ENCODE measurements at places on chromosomes 11 and 22. TPM values are rescaled to one million over a fixed set of nuclear protein-coding genes. Genes with fewer than 3 reads are reported as not detected.
A peak's percentile ranks its signal among the peaks of the same experiment; 100 is the strongest.

Gene TMEM191C
- total RNA-seq = 0.31 TPM

Gene ROBO3
- total RNA-seq = 16.7 TPM

Gene PACS1
- 42.8 TPM for total RNA-seq

Gene KRTAP5-1
- total RNA-seq = not detected

DNA sequence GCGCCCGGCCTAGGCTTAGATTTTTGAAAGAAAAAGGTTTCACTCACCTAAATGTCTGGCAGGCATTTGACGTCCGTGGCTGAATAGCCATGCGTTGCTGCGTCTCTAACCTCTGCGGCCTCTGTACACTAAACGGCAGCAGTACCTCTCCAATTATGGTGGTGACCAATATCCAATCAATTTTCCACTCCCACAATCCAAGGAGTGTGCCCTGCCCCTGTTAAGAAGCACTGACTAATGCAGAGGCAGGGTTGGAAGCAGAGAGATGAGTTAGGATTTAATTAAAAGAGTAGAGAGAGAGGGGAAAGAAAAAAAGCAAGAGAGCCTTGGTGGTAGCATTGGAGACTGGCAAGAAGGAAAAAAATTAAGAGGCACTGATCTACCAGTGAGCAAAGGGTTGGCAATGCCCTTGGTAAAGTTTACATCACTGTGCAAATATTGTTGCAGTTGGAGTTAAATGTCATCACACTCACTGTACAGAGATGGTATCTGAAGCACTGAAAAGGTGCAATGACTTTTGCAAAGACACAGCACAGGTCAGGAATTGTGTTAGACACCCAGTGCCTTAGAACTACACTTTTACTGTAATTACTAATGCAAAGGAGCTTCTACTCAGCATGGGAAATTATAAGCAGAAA is 526.7 kb downstream of the NTM start:
- H3K4me1 ChIP-seq = peaks cover 7% of the 10 kb centered on the region
- no peak for DNase-seq
- no peaks in the 10 kb centered on the region for H3K27me3 ChIP-seq

- H3K27me3 ChIP-seq = no peaks in the 10 kb centered on the region
- H3K36me3 ChIP-seq = no peaks in the 10 kb centered on the region
- DNase-seq = no peak
- no peak overlapping the region for H3K27ac ChIP-seq
- H3K4me3 ChIP-seq = no peak overlapping the region
- H3K4me1 ChIP-seq = no peaks in the 10 kb centered on the region
Observed at GRCh38 chr11:14390669-14391068, 31.7 kb upstream of the RRAS2 start.

- H3K27ac ChIP-seq = no peak overlapping the region
- H3K36me3 ChIP-seq = no peaks in the 10 kb centered on the region
- DNase-seq = no peak
- peaks cover 5% of the 10 kb centered on the region for H3K4me1 ChIP-seq
- no peak overlapping the region for H3K4me3 ChIP-seq
Observed at GRCh38 chr11:11348303-11348702, 4.7 kb downstream of the CSNK2A3 start.

- no peaks in the 10 kb centered on the region for H3K4me1 ChIP-seq
- H3K4me3 ChIP-seq = no peak overlapping the region
- no peak overlapping the region for H3K27ac ChIP-seq
- H3K27me3 ChIP-seq = no peaks in the 10 kb centered on the region
Observed at GRCh38 chr22:37240941-37241320, 3.1 kb downstream of the RAC2 start.

DNA sequence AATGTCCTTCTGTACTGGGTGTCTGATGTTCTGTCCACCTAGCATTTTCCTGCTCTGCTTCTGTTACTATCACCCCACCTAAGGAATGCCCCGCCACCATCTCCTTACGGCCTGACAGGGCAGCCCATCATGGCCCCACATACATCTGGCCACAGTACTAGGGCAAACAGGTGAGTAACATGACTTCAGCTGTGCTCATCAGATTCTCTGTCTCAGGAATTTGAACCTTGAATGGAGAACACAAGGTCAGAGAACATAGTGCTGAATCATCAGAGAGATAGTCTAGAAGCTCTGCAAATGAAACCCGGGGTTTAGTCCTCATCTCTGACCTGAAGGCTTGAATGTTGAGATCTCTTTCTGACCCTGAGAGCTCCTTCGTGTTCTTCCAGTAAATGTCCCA is 32.4 kb downstream of the ZC3H12C start:
- no peaks in the 10 kb centered on the region for H3K27me3 ChIP-seq
- DNase-seq = no peak
- no peak overlapping the region for H3K27ac ChIP-seq
- H3K36me3 ChIP-seq = no peaks in the 10 kb centered on the region
- H3K4me1 ChIP-seq = peaks cover 16% of the 10 kb centered on the region
- no peak overlapping the region for H3K4me3 ChIP-seq

GRCh38 chr11:17008099-17008498 is 6.1 kb downstream of the PLEKHA7 start:
- H3K36me3 ChIP-seq = no peaks in the 10 kb centered on the region
- no peak overlapping the region for H3K27ac ChIP-seq
- H3K27me3 ChIP-seq = peaks cover 20% of the 10 kb centered on the region
- no peak for DNase-seq
- peaks cover 4% of the 10 kb centered on the region for H3K4me1 ChIP-seq

GRCh38 chr22:42931421-42932196 is 74.5 kb upstream of the ARFGAP3 start:
- H3K36me3 ChIP-seq = no peaks in the 10 kb centered on the region
- no peak overlapping the region for H3K4me3 ChIP-seq
- no peak for DNase-seq

DNA sequence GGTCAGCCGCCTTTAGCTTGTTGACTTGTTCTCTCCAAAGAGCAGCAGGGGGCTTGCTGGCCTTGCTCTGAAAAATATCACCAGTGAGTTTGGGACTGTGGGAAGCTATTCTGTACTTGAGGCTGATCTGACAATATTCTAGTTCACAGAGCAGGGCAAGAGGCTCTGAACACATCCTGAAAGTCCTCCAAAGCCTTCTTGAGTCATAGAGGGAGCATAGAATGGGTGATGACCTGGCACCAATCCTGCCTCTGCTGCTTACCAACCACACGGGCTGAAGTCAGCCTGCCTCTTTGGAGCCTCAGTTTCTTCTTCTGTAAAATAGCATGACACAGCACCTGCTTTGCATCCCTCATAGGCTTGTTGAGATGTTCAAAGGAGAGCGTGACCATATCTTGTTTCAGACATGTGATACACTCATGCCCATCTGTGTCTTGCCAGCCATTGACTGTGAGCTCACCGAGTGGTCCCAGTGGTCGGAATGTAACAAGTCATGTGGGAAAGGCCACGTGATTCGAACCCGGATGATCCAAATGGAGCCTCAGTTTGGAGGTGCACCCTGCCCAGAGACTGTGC is 96.6 kb downstream of the RRAS2 start:
- no peak for DNase-seq
- H3K27me3 ChIP-seq = no peaks in the 10 kb centered on the region
- H3K4me3 ChIP-seq = no peak overlapping the region
- H3K27ac ChIP-seq = no peak overlapping the region
- peaks cover 22% of the 10 kb centered on the region for H3K36me3 ChIP-seq

DNA sequence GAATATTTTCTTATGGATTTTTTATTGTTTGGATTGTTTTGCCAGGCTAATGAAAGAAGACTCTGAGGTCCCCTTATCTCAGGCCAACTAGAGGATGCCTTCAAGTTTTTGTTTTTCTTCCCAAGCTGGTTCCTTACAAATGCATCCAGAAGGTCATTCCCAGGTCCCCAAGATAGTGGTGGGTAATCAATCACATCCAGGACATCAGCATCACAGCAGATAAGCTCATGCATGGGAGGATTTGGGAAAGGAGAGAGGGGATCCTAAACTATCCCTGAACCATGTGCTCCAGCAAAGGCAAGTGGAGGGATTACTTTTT is 20.7 kb downstream of the FZD4 start:
- H3K36me3 ChIP-seq = peaks cover 5% of the 10 kb centered on the region
- H3K27me3 ChIP-seq = no peaks in the 10 kb centered on the region
- no peak for DNase-seq
- H3K4me1 ChIP-seq = peaks cover 32% of the 10 kb centered on the region

DNA sequence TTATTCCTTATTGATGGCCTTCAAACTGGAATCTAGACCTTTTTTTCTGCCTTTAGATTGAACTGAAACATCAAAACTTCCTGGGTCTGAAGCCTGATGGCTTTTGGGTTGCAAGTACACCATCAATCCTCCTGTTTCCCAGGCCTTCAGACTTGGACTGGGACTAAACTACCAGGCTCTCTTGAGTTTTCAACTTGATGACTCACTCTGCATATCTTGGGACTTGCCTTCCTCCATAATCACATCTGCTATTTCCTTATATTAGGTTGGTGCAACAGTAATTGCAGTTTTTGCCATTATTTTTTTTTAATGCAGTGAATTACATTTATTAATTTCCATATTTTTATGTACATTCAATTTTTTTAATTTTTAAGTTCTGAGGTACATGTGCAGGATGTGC is 7.0 kb downstream of the OR51B5 start:
- no peaks in the 10 kb centered on the region for H3K36me3 ChIP-seq
- no peaks in the 10 kb centered on the region for H3K27me3 ChIP-seq
- H3K27ac ChIP-seq = no peak overlapping the region
- DNase-seq = no peak
- H3K4me1 ChIP-seq = no peaks in the 10 kb centered on the region

DNA sequence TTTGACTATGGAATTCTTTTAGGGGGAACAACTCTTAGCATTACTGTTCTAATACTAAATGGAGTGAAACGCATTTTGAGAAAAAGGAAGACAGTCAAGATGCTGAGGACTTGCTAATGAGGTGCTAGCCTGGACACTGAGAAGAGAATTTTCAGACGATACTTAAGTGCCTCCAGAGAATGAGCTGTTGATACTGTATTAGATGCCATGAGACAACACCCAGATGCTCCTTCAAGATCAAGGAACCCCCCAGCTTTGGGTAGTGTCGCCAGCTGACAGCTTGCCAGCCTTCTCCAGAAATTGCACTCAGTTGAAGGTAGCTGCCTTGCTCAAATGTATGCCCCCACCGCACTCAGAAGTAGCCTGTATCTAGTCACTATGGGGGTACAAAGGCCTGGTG is 52.5 kb upstream of the SLC36A4 start:
- no peaks in the 10 kb centered on the region for H3K36me3 ChIP-seq
- no peaks in the 10 kb centered on the region for H3K4me1 ChIP-seq
- peak; percentile 96 for DNase-seq
- no peak overlapping the region for H3K27ac ChIP-seq
- no peak overlapping the region for H3K4me3 ChIP-seq

DNA sequence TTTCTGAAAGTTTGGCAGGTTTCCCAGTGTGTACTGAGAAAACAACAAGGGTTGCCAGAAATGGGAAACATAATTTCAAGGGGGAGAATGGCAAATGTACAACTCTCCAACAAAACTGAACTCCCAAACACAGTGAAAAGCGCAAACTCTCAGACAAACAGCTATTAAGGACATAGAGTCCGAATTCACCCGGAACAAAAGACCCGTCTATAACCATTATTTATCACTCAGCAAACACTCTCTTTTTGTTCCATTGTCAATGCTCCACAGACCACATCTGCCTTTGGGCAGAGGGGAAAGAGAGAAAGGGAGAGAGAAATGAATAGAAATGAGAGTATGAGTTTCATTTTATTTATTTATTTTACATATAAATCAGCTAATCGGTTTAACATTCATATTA is 21.7 kb downstream of the KIRREL3 start:
- peak; percentile 4 for DNase-seq
- no peaks in the 10 kb centered on the region for H3K36me3 ChIP-seq
- H3K27me3 ChIP-seq = peaks cover 7% of the 10 kb centered on the region
- no peaks in the 10 kb centered on the region for H3K4me1 ChIP-seq

DNA sequence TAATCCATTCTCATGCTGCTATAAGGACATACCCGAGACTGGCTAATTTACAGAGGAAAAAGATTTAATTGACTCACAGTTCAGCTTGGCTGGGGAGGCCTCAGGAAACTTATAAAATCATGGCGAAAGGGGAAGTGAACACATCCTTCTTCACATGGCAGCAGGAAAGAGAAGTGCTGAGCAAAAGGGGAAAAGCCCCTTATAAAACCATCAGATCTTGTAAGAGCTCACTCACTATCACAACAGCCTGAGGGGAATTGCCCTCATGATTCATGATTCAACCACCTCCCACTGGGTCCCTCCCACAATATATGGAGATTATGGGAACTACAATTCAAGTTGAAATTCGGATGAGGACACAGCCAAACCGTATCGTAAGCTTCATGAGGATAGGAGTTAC is 3.8 kb upstream of the CYB5R2 start:
- no peak overlapping the region for H3K4me3 ChIP-seq
- H3K36me3 ChIP-seq = no peaks in the 10 kb centered on the region
- DNase-seq = no peak
- no peaks in the 10 kb centered on the region for H3K4me1 ChIP-seq

GRCh38 chr11:128161994-128162393 is 425.4 kb downstream of the ETS1 start:
- H3K27me3 ChIP-seq = no peaks in the 10 kb centered on the region
- H3K36me3 ChIP-seq = no peaks in the 10 kb centered on the region
- H3K4me1 ChIP-seq = no peaks in the 10 kb centered on the region
- no peak for DNase-seq
- H3K27ac ChIP-seq = no peak overlapping the region

DNA sequence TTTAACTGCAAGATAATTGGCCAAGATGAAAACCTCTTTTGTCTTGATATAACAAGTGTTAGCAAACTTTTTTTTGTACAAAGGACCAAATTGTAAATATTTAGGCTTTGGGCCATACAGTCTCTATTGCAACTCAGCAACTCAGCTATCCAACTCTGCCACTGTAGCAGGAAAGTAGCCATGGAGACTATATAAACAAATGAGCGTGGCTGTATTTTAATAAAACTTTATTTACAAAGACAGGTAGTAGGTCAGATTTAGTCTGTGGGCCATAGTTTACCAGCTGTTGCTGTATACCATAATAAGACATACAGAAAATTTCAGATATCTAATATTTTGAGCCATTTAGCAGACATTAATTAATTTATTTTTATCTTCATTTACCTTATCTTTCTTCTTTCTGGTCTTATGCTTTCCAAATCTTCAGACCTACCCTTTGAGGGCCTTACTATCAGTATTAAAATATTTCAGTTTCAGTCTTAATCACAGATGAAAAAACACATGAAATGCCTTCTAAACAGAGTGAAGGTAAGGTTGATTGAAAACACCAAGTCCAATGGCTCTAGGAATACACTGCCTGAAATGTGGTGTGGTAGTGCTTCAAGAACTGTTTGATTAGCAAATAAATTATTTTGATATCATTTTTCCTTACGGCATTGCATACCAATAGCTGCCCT is 256.9 kb upstream of the CTSC start:
- H3K4me1 ChIP-seq = no peaks in the 10 kb centered on the region
- no peak for DNase-seq
- no peak overlapping the region for H3K4me3 ChIP-seq
- H3K27ac ChIP-seq = no peak overlapping the region
- no peaks in the 10 kb centered on the region for H3K27me3 ChIP-seq

GRCh38 chr11:16827139-16827538 is 88.7 kb downstream of the C11orf58 start:
- no peak for DNase-seq
- no peaks in the 10 kb centered on the region for H3K36me3 ChIP-seq
- H3K4me3 ChIP-seq = no peak overlapping the region
- no peaks in the 10 kb centered on the region for H3K4me1 ChIP-seq
- H3K27ac ChIP-seq = no peak overlapping the region
